ENCODE measurements at places on chromosomes 4 and X.

GRCh38 chr4:134691915-134692314 is 490.3 kb upstream of the PABPC4L start:
- no peak for DNase-seq

GRCh38 chr4:47650584-47651130 is 165.6 kb downstream of the ATP10D start:
- no peak for DNase-seq

DNA sequence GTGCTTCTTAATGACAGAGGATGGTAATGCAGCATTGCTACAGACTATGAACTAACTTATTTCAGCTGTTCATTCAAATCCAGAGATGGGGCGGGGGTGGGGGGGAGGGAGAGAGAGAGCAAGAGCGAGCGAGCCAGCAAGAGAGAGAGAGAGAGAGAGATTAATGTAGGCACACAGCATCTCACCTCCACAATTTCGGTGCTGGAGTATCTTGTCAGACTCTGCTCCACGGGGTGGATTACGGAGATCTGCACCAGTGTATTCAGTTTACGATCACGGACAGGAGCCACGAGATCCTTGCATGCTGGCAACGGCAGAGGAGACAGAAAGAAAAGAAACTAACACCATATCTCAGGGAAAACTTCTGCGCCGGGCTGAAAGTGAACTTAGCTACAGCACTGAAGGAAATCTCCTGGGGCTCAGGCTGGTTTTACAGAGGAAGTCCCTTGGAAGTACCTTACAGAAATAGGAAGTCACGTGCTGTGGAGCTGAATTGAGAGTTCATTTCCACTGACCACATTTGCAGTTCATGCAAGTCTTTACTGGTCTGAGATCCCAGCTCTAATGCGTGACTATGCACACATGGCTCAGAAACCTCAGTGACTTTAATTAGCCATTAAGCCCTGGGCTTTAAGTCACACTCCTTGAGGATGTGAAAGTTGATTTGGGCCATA is 440.9 kb downstream of the INPP4B start:
- DNase-seq, result peak; percentile 26

- DNase-seq, result peak; percentile 26
Measured at GRCh38 chr4:2411786-2412510, 6.5 kb downstream of the ZFYVE28 start.

DNA sequence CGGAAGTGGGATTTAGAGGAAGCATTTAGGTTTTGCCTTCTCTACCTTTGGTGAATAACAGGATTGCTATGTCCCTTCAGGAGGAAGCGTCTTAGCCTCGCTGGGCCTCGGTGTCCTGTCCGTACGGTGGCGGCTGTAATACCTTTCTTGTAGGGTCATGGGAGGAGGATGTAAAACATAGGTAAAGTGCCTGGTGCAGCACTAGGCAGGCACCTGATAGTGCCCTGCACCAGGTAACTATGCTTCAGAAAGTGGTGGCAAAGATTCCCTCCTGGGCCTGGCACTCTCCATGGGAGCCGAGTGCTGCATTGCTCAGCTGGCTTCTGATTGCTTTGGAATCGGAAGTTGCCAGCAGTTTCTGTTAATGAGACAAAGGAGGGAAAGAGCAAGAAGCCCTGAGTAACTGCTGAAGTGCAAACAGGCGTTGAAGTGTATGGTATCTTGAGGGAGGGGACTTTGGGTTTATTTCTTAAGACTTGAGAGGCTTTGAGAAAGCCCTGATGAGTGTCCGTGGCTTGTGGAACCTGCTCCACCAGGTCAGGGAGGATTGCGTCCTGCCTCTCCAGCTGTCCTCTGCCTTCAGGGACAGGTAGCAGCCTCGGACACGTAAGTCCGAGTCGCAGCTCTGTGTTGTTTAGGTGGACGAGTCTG is 45.8 kb downstream of the TBC1D14 start:
- DNase-seq, result no peak
